ENCODE measurements at places on chromosomes 3 and 15.
A peak's percentile ranks its signal among the peaks of the same experiment; 100 is the strongest.

DNA sequence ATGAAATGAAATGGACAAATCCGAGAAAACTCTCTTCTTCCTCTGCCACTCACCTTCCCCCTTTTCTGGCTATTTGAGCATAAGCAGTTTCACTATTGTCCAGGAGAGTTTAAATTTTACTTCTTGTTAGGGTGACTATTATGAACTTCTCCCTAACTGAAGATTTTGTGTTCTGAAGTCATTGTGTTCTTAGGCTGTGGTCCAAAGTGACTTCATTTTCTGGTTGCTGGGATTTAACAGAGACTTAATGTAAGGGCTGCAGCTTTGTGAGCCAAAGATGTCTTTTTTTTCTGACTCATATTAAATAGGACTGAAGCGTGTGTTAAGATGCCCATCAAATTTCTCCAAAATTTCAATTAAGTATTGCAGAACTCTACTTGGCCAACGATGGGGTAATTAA is 46.5 kb upstream of the FSTL1 start:
- no peak for DNase-seq
- no peaks in the 10 kb centered on the region for H3K36me3 ChIP-seq
- H3K27me3 ChIP-seq: no peaks in the 10 kb centered on the region
- no peak overlapping the region for H3K27ac ChIP-seq

GRCh38 chr3:128523591-128523990 is 30.6 kb upstream of the GATA2 start:
- H3K4me3 ChIP-seq: no peak overlapping the region
- H3K36me3 ChIP-seq: no peaks in the 10 kb centered on the region
- no peak overlapping the region for H3K27ac ChIP-seq
- no peak for DNase-seq

DNA sequence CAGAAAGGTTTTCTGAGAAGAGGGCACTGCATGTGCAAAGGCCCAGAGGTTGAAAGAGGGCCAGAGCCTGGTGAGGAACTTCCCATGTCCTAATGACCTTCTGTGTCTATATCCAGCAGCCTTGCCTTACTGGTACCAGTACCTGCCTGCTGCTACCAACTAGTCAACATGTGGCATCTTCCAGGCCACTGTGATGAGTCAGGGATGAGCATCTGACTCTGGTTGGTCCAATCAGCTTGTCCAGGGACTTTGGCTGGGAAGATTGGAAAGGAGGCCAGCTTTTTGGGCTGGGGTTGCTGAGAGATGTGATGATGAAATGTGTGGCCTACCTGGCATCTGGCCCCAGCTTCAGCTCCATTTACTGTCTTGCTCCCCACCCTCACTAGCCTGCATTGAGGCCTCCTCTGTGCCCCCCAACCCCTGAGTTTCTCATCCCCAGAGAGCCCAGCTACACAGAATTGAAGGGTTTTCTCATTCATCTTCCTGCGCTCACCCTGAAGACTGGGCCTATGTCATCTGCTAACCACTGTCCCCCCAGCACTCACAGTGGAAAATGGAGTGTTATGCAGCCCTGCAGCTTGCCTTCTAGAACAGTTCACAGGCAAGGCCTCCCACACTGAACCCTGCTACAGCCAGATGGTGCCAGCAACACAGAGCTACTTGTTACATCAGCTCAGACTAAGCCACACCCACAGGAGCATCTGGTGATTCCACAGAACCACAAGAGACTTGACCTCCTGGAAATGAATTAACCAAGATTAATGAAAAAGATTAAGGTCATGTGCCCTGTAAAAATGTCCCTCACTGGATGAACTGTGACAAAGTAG is 1.3 kb upstream of the TWF2 start:
- H3K36me3 ChIP-seq: no peaks in the 10 kb centered on the region
- peaks cover 66% of the 10 kb centered on the region for H3K4me1 ChIP-seq
- H3K27me3 ChIP-seq: no peaks in the 10 kb centered on the region
- no peak overlapping the region for H3K4me3 ChIP-seq

DNA sequence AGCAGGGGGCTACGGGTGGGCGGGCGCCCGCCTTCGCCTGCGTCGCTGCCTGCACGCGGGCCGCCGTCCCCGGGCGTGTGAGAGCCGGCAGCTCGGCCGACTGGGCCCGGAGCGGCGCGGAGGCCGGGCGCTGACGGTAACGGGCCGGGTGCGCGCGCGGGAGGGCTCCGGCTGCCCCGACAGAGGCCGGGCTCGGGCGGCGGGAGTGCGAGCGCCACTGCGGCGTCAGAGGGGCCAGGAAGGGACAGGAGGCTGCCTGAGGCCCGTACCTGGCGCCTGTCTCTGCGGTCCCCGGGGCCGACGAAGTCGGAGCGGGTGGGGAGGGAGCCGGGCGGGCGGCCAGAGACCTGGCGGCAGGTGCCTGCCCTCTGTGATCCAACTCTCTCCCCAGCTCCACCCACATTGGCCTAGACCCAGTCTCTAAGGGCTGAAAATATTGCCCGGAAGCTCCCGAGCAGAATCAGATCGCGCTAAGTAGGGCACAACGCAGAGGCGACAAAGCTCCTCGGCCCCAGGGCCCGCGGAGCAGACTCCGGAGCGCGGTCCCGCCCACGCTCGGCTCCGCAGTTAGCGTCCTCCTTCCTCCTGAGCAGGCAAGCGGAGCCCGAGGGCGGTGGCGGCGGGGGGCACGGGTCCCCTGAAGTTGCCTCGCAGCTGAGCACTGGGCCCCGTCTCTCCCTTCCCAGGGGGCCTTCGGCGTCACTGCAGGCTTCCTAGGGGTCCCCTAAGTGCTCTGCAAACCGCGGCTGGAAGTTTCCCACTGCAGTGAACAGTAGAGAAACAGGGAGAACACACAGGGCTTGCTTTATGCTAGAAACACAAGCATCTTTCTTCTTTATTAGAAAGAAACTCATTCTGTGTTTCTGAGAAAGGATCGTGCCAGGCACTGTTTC is at the start of gene MAN2A2:
MAN2A2 (plus strand) TSS at position 463 of the 893 bp plus-strand sequence. CDS start 906 bp downstream, outside the sequence.
- H3K4me3 ChIP-seq: peak within 1 kb of the TSS; percentile 97
- peaks cover 18% of the 10 kb centered on the region for H3K4me1 ChIP-seq
- H3K27ac ChIP-seq: peak within 1 kb of the TSS; percentile 85
- H3K27me3 ChIP-seq: no peaks in the 10 kb centered on the region

- H3K27ac ChIP-seq: peak within 1 kb of the TSS; percentile 72
- no peaks in the 10 kb centered on the region for H3K36me3 ChIP-seq
- H3K27me3 ChIP-seq: no peaks in the 10 kb centered on the region
- H3K4me3 ChIP-seq: no peak within 1 kb of the TSS
- no peak for DNase-seq
- H3K4me1 ChIP-seq: peaks cover 41% of the 10 kb centered on the region
These were observed at the start of gene STRA6 for GRCh38 chr15:74202452-74203401. STRA6 (minus strand) TSS chr15:74202787; CDS start chr15:74202267, 520 bp downstream.

DNA sequence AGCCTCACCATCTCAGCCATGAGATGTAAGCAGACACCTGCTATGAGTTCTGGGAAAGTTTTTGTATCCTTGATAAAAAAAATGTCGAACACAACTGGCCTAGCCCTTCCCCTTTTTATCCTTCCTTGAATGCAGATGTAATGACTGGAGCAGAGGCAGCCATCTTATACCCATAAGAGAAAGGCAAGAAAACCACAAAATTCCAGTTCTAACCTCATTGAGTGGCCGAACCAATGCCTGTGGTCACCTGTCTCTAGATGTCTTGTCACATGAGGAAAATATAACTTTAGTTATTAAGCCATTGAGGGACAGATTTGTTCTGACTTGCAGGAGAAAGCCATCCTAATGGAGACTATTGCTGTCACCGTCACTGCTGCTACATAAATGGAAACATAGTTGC is 80.4 kb upstream of the SLC6A6 start:
- no peak overlapping the region for H3K27ac ChIP-seq
- no peaks in the 10 kb centered on the region for H3K36me3 ChIP-seq
- no peak overlapping the region for H3K4me3 ChIP-seq
- H3K27me3 ChIP-seq: no peaks in the 10 kb centered on the region
- DNase-seq: no peak
- no peaks in the 10 kb centered on the region for H3K4me1 ChIP-seq

- H3K27ac ChIP-seq: no peak overlapping the region
- DNase-seq: no peak
- H3K27me3 ChIP-seq: no peaks in the 10 kb centered on the region
- H3K4me1 ChIP-seq: peaks cover 10% of the 10 kb centered on the region
These were observed 29.8 kb downstream of the PPCDC start for GRCh38 chr15:75052972-75053747.

GRCh38 chr3:52866427-52866826 is 30.9 kb downstream of the STIMATE start:
- H3K4me1 ChIP-seq: no peaks in the 10 kb centered on the region
- H3K27ac ChIP-seq: no peak overlapping the region
- H3K36me3 ChIP-seq: no peaks in the 10 kb centered on the region
- no peak for DNase-seq
- no peak overlapping the region for H3K4me3 ChIP-seq

- peak overlapping the region; percentile 21 for H3K4me3 ChIP-seq
- peak overlapping the region; percentile 60 for H3K27ac ChIP-seq
- H3K36me3 ChIP-seq: no peaks in the 10 kb centered on the region
- no peaks in the 10 kb centered on the region for H3K27me3 ChIP-seq
- DNase-seq: no peak
- H3K4me1 ChIP-seq: peaks cover 97% of the 10 kb centered on the region
These were observed 4.9 kb downstream of the PRICKLE2 start for GRCh38 chr3:64220161-64220914.

GRCh38 chr15:39784638-39785037 is 2.0 kb upstream of the FSIP1 start:
- H3K27me3 ChIP-seq: no peaks in the 10 kb centered on the region
- H3K4me1 ChIP-seq: peaks cover 26% of the 10 kb centered on the region
- DNase-seq: no peak

DNA sequence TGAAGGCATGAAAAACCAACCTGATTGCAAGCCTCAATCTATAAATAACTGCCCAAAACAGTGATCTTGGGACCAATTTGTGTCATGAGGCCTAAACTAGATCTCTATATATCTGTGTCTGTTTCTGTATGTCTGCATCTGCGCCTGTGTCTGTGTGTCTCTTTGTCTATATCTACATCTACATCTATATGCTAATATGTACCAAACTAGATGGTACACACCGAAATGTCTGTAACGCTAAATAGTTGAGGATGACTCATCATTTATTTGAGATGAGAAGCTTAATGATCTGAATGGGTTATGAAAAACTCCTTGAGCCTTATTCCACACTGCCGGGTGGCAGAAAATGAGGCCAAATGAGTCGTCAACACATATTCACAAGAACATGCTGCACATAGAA is 982.3 kb downstream of the ROBO2 start:
- DNase-seq: no peak
- H3K27ac ChIP-seq: no peak overlapping the region
- no peaks in the 10 kb centered on the region for H3K4me1 ChIP-seq

- H3K27ac ChIP-seq: no peak overlapping the region
- H3K4me3 ChIP-seq: no peak overlapping the region
- H3K27me3 ChIP-seq: no peaks in the 10 kb centered on the region
- no peaks in the 10 kb centered on the region for H3K36me3 ChIP-seq
- DNase-seq: no peak
These were observed 67.0 kb downstream of the RAB11A start for GRCh38 chr15:65936282-65936681.

DNA sequence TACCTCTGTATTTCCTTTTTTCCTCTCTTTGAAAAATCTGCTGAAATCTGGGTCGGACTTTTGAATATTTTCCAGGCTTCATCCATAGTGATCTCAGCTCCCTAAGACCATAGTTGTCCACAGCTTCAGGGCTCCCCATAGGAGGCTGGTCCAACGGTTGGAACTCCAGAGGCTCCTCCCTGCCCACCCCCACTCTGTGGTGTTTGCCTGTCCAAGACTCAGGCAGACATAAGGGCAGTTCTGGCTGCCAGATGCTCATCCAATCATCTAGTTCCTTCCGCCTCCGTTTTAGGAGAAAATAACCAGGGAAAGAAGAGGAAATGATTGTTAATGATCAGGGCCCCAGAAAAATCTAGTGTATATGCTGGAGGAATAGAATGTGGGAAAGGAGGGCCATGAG is 27.9 kb upstream of the PRTG start:
- no peak overlapping the region for H3K4me3 ChIP-seq
- no peak for DNase-seq
- no peaks in the 10 kb centered on the region for H3K4me1 ChIP-seq
- no peaks in the 10 kb centered on the region for H3K36me3 ChIP-seq

GRCh38 chr15:70032509-70032908 is 65.2 kb downstream of the TLE3 start:
- peaks cover 10% of the 10 kb centered on the region for H3K4me1 ChIP-seq
- H3K36me3 ChIP-seq: no peaks in the 10 kb centered on the region
- no peaks in the 10 kb centered on the region for H3K27me3 ChIP-seq
- H3K4me3 ChIP-seq: no peak overlapping the region

DNA sequence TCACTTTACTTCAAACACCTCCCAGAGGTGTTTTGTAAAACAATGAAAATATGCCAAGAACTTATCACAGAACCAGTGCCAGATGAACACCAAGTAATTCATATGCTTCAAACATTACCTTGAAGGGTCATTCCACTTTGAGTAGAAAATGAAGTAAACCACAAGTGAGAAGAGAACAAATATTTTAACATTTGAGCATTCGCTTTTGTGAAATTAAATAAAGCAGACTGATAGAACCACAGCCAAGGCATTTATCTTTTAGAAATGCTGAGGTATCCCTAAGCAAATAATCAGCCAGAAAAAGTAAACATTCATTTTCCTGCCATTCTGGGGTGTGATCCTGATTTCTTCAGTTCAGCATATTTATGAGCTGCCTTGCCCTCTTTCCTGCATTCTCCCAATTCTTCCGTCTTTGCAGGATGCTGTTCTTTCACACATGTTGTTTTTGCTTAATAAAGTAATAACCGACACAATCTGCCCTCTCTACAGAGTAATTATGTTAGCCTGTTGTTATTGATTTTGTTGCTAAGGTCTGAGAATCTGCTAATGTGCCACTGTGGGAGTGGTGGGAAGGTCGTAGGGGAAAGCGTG is 235.6 kb upstream of the TGFBR2 start:
- H3K36me3 ChIP-seq: no peaks in the 10 kb centered on the region
- H3K27me3 ChIP-seq: no peaks in the 10 kb centered on the region

- DNase-seq: no peak
- H3K27ac ChIP-seq: no peak overlapping the region
- H3K36me3 ChIP-seq: no peaks in the 10 kb centered on the region
- no peak overlapping the region for H3K4me3 ChIP-seq
These were observed 129.0 kb upstream of the THBS1 start for GRCh38 chr15:39451871-39452270.

DNA sequence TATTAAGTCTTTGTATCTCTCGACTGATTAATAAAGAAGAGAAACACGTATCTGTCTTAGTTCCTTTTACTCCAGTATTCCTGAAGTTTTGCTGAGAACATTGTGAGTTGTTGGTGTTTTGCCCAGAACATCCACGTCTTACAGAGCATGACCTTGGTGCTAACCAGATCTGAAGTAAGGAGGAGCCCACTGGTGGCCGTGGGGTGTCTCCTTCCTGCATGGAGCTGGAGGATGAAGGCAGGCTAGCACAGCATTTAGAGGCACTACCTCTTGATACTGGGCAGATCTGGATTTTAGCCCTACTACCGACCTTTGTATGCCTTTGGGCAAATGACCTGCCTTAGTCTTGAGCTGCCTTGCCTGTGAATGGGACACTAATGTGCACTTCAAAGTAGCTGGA is 28.9 kb upstream of the ESYT3 start:
- no peak overlapping the region for H3K27ac ChIP-seq
- no peak for DNase-seq
- no peaks in the 10 kb centered on the region for H3K4me1 ChIP-seq
- H3K36me3 ChIP-seq: peaks cover 7% of the 10 kb centered on the region
- no peaks in the 10 kb centered on the region for H3K27me3 ChIP-seq

GRCh38 chr3:108006077-108006771 is 84.6 kb downstream of the CD47 start:
- no peak overlapping the region for H3K4me3 ChIP-seq
- H3K36me3 ChIP-seq: no peaks in the 10 kb centered on the region
- no peak for DNase-seq
- H3K4me1 ChIP-seq: peaks cover 9% of the 10 kb centered on the region

Measured in vagina (tissue), 2 donors.